CD4-positive, alpha-beta T cell treated with Interleukin-12 subunit alpha and Interleukin-12 subunit beta, for 1 hour (primary cell): ENCODE measurements at places on chromosomes 3 and 15.

- no peak for DNase-seq
These were observed 128.9 kb downstream of the MCTP2 start for GRCh38 chr15:94360251-94360685.

DNA sequence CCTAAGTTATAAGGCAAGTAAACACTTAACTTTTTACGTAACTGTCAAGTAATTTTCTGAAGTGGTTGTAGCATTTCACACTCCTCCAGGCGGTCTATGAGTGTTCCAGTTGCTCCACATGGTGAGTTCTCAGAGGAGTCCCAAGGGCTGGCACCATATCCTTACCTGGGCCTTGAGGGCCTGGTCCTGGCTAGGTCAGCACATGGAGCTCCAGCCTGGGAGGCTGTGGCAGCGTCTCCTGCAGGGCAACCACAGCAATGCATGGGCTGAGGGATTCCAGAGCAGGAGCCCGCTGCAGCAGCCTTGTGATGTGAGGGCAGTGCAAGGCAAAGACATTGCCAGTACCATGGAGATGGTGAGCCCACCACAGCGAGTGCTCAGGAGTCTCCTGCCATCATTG, 32.2 kb upstream of the LYZL4 start:
- DNase-seq, result no peak

GRCh38 chr3:13148126-13148525, 74.9 kb upstream of the IQSEC1 start:
- DNase-seq, result no peak

DNA sequence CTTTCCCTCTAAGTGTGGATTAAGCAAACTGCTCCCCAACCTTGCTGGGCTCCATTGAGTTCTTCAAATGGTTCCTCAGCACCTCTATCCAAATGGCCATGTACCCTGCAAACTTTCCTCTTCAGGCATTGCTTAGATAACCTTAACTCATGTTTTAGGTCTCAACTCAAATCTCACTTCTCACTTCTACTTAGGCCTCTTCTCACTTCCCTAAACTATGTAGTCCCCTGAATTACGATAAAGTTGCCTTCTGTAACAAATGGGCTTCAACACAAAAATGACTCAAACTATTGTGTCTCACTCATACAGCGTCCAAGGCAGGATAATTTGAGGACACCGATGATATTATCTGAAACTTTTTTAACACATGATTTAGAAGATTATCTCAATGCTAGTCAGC, 62.4 kb upstream of the STAC start:
- DNase-seq, result no peak

- no peak for DNase-seq
These were observed 68.7 kb upstream of the CMC1 start for GRCh38 chr3:28172748-28173147.

DNA sequence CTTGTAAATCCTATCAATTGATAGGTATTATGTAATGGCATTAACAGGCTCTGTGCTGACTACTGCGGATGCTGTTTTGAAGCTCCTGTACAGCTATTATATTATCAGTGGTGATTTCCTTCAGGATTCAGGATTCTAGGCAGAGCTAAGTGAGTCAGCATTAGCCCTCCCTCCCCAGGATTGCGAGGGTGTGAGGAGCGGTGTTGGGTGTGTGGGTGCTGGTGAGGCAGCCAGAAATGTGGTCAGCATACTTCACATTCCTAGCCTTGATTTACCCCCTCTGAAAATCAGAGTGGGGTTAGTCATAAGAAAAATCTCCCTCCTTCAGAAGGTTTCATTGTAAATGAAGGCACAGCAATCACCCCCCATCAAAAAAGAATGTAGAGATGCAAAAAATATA, 72.5 kb downstream of the SNTN start:
- DNase-seq, result no peak
